ENCODE measurements at places on chromosomes 4 and X.

DNA sequence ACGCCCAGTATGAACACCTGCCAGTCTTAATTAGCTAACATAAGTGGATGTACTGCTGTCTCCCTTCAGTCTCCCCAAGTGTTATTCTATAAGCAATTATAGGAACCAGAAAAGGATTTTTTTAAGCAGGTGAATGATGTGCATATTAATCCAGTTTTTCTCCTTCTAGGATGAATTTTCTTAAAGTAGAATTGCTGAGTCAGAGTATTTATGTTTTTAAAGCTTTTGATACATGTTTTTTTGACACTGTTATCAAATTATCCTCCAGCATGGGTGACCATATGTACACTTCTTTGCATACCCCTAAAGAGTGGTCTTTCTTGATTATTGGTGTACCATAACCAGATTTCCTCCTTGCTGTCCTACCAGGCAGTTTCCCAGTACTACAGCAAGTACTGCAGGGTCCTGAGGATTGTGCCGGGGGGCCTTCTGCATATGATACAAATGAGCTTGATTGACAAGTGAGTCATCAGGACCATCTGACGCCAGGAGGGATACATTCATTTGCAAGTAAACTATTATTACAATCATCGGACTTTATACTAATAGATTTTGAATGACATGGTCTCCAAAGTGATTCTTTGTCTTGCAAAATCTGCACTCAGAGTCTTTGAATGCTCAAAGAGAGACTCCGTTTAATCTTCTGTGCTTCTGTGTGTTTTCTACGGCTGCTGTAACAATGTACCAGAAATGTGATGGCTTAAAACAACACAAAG is 10.7 kb upstream of the PCYT1B start:
- ATAC-seq, result no peak

DNA sequence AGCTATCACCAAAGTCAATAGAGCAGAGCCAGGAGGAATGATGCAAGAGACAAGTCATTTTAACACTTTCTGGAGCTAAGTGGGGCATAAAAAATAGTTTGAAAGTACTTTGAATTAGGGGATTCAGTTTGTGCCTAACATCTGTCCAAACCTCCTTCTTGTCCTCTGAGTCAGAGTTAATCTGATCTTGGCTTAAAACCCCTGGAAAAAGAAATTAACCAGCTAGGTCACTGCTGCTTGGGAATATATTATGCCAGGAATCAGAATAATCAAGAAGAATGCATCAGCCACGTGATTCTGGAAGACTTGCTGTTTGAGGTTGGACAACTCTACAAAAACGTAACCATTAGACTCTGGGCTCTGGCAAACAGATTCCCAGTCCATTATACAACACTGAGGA is 45.3 kb upstream of the EDA2R start:
- ATAC-seq, result no peak

- no peak for ATAC-seq
Measured at GRCh38 chr4:90542216-90542615, 415.0 kb downstream of the CCSER1 start.

DNA sequence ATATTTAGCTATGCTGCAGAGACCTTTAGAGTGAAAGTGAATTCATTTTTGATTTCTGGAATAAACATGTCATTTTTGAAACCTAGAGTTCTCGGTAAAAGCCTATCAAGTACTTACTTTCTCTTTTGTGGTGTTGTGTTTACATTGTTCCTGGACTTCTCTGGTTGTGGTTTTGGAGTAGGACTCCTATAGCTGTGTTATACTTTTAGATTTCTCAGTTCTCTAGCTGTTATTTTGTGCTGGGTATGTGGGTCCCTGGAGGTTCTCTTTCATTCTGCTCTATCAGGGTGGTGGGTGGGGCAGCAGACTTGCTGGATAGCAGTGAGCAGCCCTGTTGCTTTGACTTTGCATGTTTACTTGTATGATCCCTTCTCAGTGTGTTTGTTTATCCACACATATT is 25.6 kb upstream of the MSMO1 start:
- ATAC-seq, result peak; percentile 62

DNA sequence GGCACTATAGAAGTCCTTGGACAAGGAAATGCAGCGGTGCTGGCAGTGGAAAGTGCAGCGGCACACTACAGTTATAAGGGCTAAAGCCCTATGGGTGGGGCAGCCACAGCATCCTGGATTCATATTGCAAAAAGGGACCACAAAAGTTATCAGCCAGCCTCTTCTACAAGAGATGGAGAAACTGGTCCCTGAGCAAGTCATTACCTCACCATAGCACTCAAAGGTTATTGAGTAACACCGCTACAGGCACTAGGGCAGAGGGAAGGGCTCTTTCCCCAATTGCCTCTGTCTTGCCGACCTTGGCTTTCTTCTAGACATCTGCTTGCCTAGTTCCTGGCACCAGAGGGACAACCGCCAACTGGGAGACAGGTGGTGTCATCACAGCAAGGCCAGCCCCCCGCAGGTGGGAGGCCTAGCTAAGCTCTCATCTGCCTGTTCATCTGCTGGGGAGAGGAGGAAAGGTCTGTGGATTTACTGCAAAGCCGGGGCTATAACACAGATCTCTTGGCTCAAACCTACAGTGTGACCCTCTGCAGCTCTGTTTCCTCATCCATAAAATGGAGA is 600.0 kb downstream of the BCOR start:
- no peak for ATAC-seq

GRCh38 chrX:20531667-20532066 is 265.0 kb upstream of the RPS6KA3 start:
- no peak for ATAC-seq

DNA sequence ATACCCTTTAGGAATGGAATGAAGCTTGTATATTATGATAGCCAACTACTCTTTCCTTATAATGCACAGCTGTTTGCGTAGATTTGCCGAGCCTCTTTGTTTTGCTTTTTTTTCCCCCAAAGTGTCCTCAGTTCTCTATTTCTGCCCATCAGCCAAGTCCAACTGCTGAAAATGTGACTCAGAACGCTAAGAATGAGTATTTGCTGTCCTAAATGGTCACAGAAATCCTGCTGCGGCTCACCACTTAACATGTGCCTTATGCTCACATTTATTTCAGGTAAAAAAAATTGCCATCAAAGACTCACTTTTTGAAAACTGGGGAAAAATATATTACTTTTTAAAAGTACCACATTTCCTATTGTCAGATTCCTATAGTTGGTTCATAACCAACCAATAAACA is 36.9 kb downstream of the GABRA4 start:
- ATAC-seq, result no peak

DNA sequence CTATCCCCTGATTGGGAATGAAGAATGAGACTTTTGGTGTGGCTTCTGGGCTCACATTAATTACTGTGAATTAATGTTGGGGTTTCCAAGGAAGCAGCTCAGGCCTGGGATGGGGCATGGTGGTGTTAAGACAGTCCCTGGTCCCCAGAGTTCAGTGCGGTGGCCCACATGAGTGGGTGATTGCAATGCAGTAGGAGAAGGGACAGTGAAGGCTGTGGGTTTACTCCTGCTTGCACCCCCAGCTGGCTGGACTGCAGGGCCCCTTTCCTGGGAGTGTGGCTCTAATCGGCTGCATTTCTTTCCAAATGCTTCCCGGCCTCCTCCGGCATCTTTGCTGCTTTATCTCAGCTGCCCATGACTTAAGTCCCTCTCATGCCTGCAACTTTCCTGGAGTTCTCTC is 28.2 kb upstream of the GPR78 start:
- ATAC-seq, result no peak

DNA sequence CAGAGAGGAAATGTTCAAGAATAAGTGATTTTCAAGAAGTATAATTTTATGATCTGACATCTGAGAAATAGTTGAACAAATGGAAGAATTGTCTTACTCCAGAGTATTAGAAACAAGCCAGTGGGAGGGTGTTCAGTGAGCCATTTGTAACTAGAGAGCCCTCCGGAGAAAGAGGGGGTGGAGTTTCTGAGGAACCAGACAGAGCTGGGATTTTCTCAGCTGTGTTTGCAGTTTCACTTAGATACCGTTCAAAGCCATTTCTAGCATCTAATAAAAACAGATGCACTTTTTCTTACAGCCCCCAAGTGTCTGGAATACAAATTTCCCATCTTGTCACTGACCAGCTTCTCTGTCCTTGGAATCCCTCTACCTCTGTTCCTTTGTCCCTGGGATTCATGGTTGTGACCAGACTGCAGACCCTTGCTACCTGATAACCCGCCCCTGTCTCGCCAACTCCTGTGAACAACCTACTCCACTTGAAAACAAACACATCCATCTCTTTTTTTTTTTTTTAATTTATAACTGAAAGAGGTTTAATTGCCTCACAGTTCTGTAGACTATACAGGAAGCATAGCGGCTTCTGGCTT is 132.8 kb upstream of the KLF3 start:
- ATAC-seq, result no peak

- no peak for ATAC-seq
Measured at GRCh38 chrX:40996886-40997530, 88.2 kb upstream of the USP9X start.

- peak; percentile 46 for ATAC-seq
Measured at GRCh38 chr4:75698963-75699228, 25.5 kb upstream of the USO1 start.

DNA sequence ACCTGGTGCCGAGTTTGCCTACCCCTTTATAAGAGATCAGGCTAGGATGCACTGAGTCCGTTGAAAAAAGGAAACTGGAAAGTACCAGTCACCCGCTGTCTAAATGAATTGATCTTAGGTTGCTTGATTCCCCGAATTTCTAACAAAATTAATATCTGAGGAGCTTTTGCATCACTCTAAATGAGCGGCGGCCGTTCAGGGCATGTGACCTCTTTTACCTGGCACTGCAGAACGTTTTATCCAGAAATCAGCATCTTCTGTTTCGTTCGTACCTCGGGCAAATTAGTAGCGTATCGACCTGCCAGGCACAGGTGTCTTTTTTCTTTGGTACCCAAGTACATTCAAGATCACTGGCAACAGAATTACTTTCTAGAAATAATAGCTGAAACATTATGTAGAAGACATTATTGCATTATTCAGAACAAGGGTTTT is 876 bp downstream of the KLHL2 start:
- ATAC-seq, result no peak

DNA sequence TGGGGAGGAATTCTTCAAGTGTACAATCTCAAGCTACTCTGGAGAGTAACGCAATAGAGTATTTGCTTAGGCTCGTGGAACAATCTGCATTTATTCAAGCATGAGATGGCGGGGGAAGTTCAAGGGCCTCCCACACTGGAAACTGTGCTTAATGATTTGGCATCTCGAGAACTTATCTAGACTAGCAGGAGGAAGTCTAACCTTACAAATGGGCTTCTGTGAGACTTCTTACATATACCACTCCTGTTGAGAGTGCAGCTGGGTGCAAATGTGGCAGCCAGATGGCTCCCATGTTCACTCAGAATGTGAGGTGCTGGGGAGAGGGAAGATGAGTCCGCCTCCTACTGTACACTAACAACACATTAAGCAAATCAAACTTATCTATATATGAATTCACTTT is 29.3 kb upstream of the PTPN13 start:
- no peak for ATAC-seq

GRCh38 chr4:42404001-42404400 is 6.7 kb downstream of the SHISA3 start:
- no peak for ATAC-seq

DNA sequence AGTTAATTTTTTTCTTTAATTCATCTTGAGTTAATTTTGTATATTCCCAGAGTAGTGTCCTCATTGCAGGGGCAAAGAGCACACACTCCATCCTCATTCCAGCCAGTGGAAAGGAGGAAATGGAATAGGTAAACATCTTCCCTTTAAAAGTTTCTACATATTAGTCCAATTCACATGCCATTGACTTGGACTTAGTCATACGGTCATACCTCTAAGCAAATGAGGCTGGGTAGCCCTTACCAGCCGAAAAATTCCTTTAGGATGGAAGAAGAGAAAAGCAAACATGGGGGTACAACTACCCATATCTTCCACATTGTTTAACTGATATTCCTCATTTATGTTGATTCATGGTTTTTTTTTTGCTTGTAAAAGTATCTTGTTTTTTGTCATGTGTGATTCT is 37.4 kb upstream of the NDP start:
- ATAC-seq, result no peak

DNA sequence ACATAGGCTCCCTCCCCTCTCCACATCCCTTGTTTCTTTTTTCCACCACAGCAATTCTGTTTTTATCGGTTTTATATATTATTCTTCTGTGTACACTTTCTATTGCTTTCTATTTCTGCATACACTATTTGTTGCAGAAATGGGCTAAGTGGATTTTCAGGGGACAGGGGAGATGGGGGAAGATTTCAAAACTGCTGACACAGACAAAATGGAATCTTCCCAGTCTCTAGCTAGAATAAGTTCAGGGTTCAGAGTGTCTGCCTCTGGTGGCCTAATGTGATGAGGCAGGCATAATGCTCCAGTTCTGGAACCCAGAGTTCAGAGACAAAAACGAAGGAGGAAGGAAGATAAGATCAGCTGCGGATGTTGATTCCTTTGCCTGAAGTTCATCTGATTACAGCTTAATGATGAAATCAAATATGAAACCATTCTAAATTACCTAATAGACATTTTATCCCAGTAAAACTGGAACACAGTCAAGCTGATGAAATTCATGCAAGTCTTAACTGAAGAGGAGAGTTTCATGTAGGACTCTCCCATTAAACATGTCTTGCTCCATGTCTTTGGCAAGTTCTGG is 447.1 kb downstream of the AFF2 start:
- ATAC-seq, result no peak

- ATAC-seq, result no peak
Measured at GRCh38 chrX:34612036-34612435, 45.0 kb downstream of the TMEM47 start.

- ATAC-seq, result no peak
Measured at GRCh38 chr4:174425669-174426068, 96.6 kb downstream of the HPGD start.

DNA sequence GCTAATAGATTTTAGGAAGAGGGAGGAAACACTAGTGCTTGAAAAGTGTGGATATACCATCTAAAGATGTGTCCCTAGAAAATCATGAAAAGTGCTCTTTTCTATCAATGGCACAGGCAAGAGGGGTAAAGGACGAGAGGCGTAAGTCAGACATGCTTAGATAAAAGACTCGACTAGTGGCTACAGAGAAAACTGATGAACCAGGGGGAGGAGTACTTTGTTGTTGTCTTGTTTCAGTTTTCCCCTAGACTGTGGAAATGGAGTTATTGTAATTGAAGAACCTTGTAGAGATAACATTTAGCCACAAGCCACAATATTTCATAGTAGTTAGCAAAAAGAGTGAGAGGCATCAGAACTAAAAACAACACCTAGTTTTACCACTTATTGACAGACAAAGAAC is 21.4 kb downstream of the GALNTL6 start:
- ATAC-seq, result no peak
